Activated naive CD4-positive, alpha-beta T cell (primary cell): ENCODE measurements at places on chromosomes 7 and 10.

DNA sequence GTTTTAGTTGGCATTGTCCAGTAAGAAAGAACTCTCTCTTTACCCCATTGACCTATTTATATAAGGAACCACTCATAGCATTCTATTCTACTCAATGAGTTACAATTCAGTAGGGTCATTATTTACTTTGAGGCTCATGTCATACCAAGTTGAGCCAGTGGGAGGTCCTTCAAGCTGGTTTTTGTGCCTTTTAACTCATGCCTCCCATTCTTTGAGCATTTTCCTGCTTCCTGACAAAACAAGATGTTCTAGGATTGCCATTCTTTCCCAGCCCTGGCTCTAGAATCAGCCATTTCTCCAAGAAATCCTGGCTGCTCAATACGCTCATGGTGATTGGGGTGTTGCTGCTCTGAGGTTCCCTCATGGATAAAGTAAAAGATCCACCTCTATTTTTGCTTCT, 250.1 kb downstream of the ABCA13 start:
- no peak for DNase-seq

DNA sequence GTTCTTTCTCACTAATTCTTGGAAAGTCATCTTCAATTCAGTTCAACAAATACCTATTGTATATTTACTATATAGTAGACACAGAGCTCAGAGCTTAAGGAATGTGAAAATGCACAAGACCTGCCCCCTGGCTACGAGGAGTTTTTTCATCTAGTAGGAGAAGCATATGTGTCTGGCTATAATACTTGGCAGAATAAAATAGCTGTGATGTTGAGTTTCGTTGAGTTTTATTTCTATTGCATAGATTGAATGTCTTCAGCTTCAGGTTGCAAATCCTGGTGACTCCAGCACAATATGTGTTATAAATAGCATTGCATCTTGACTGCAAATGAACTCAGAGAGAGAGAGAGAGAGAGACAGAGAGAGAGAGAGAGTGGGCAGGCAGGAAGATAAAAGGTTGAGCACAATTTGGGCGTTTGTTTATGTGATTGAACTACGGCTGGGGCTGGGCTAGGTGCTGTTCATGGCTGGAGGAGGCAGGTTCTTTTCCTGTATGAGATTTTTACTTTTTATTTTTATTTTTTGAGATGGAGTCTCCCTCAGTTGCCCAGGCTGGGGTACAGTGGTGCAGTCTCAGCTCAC, 229.6 kb downstream of the GALNT17 start:
- no peak for DNase-seq

DNA sequence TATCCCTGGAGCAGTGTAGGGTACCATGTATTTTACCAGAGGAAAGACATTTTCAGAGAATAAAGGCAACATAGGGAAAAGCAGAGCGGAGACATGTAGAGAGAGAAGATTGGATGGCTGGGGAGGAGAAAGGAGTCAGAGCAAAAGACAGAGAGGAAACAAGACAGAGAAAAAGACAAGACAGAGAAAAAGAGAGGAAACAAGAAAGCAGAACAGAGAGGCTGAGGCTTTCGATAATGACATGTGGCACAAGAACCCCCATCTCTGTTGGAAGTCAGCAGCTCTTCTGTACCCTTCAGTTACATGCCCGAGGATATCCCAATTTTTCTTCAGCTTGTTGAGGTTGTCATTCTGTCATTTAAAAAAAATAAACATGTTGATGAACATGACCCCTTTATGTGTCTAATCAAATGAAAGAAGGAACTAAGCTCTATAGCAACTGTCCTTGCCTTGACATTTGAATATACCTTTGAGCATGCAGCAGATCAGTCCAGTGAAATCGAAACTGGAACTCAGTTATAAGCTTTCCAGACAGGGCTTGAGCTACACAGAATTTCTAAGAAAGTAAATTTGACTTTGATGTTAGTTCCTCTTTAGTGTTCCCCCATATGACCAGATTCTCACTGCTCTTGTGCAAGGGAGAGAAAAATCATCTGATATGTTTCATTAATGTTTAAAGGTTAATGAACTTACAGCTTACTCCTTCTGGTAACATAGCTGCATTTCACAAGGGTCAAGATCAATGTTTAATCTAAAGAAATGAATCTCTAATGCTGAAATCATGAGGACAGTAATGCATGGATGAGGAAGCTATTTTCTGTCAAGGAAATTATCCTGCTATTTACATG, 75.1 kb upstream of the SP4 start:
- DNase-seq = no peak

GRCh38 chr7:151761231-151761630, 115.7 kb downstream of the PRKAG2 start:
- no peak for DNase-seq

- DNase-seq = no peak
Measured at GRCh38 chr10:44042926-44043602, 341.8 kb downstream of the CXCL12 start.

DNA sequence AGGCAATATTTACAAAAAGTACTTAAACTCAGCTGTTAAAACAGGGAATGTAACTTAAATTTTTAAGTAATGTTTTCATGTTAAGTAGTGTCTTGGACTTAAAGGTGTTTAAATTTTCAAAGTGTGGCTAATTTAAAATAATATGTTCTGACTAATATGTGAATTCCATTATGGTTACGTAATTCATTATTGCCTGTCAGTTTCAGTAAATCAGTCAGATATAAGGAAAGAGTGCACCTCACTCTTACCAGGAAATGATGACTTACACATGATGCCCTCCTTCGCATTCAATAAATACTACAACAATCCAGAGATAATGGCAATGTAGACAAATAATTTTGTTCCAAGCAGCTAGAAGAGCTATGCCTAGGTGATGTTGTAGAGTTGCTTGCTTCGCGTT, 69.0 kb upstream of the WNT16 start:
- DNase-seq = no peak

DNA sequence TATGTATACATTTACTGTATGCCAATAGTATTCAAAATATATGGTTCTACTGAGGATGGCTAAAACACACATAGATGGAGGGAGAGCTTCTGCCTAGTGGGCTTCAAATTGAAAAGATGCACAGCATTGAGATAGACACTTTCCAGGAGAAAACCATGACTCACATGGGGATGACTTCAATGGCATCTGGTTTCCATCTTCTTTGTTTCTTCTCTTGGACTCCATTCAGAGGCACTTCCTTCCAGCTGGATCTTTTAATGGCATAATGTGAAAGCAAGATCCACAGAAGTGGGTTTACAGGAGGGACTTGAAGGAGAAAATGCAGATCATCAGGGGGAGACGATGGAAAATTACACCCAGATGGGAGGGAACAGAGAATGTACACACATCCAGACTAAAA, 84.9 kb downstream of the ZNF365 start:
- no peak for DNase-seq

DNA sequence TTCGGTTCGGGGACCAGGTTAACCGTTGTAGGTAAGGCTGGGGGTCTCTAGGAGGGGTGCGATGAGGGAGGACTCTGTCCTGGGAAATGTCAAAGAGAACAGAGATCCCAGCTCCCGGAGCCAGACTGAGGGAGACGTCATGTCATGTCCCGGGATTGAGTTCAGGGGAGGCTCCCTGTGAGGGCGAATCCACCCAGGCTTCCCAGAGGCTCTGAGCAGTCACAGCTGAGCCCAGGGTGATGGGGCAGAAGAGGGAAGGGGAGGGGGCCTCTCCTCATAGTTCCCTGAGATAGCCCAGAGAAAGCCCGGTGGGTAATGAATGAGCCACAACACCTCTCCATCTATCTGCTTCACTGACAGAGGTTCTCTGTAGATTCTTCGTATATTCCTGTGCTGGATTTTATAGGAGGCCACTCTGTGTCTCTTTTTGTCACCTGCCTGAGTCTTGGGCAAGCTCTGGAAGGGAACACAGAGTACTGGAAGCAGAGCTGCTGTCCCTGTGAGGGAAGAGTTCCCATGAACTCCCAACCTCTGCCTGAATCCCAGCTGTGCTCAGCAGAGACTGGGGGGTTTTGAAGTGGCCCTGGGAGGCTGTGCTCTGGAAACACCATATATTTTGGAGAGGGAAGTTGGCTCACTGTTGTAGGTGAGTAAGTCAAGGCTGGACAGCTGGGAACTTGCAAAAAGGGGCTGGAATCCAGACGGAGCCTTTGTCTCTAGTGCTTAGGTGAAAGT, 16.4 kb downstream of the PRSS2 start:
- DNase-seq = no peak

DNA sequence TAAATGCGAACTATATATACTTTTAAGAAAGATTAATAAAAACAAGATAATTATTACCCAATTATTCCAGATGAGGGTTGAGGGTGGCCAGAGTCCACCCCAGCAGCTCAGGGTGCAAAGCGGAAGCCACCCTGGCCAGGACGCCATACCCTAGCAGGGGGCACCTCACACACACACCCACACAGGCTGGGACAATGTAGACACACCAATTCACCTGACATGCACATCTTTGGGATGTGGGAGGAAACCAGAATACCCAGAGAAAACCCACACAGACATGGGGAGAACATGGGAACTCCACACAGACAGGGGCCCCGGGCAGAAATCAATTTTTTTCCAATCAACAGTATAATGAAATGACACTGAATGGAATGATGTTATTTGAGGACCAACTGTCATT, 86.0 kb downstream of the RTKN2 start:
- DNase-seq = no peak

- DNase-seq = no peak
Measured at GRCh38 chr7:13800694-13801448, 188.6 kb downstream of the ETV1 start.

DNA sequence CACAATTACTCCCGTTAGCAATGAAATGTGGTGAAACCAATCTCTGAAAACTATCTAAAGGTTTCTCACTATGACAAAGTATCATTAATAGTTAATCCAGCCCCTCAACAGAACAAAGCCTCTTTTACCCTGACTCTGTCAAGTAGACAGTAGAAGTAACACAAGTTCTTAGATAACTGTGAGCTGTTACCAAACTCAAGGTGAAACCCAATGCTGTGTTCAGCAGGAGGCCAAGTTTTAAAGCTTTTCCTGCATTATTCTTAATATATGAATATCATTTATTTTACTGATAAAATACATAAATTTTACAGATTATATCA, 109.1 kb downstream of the SRPK2 start:
- no peak for DNase-seq

- no peak for DNase-seq
Measured at GRCh38 chr10:129613377-129613980, 146.4 kb downstream of the MGMT start.

- no peak for DNase-seq
Measured at GRCh38 chr7:20980232-20980631, 193.5 kb upstream of the SP8 start.

DNA sequence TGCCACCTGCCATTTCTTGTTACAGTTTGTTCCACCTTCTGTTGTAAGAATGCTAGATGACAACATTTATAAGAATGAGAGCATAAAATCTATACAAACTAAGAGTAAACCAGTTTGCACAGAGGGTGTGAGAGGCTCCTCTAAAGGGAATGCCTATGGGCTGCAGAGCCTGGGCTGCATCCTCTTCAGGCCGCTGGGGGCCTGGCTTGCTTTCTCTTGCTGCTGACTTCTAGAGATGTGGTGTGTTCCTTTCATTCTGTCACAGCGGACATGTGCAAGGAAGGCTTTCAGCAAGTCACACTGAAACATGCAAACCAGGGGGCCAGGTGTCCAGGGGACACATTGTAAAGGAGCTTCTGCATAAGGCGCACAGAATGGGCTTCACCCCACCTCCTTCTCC, 7.1 kb upstream of the ATP6V1F start:
- no peak for DNase-seq

DNA sequence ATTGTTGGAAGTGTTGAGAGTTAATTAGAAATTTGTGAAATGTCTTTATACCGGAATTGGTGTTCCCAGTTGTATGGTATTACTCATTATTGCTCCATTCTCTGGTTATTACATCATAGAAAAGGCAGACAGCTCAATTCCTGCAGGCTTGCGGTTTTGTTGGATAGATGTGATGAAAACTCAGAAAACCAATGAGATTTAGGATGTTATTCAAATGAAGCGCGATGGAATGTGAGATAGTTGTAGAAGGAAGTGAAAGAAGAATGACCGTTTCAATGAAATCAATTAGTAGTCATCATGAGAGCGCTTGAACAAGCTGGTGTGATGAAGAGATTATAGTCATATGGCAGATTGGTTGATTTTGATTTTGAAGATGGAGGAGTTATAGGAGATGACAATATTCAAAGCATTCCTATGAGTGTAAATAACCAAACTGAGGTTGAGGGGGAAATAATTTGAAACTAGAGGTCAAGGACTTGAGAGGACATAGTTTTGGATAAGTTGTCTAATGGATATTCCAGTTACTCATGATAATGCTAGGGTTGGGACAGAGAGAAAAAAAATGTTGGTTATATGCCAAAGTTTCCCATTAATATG, 991.5 kb downstream of the NRG3 start:
- DNase-seq = no peak

DNA sequence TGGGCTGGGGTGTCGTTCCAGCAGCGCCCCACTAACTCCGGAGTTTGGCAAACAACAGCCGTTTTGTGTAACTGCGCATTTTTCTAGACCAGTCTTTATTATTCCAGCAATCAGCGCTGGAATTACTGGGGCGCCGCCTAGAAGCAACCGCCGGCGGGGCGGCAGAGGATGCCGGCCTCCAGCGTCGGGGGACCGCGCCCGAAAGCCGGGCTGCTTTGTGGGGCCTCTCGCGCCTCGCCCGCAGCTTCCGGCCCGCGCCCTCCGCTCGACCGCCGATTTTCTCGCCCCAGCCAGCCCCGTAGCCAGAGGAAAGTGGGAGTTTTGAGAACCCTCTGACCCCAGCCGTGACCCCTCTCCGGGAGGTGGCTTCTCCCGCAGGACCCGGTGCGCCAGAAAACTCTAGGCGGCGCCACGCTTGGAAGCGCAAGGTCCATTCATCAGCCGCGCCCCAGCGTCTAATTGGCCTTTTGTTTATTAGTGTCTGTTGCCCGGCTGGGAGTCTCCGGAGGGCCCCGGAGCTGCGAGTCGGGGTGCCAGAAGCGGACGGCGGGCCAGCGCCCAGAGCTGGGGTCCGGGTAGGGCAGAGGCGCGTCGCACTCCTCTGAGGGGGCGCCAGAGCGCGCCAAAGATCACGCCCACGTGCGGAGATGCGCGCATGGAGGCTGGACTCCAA, 10.7 kb downstream of the EMX2 start:
- DNase-seq = no peak

DNA sequence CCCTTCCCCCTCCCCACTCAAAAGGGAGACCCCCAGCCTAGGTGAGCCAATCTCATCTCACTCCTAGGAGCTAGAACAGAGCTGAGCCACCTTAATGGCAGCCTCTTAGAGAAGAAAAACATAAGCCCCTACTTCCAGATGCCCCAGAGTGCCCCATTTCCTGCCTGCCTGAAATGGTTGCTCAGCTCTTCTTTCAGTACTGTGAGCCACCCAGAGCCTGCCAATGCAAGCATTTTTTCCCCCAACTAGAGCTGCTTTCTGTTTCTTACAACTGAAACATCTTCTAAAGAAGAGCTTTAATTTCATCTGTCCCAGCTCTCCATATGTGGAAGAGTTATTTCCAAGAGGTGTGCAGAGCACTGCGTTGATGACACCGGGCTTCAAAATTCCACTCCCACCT, 136.7 kb downstream of the PLPP4 start:
- no peak for DNase-seq
